ENCODE measurements at places on chromosomes 2 and 18. TPM values are rescaled to one million over a fixed set of nuclear protein-coding genes. Genes with fewer than 3 reads are reported as not detected.

CPLX4 gene
- not detected for total RNA-seq

ZC3H15 gene
- 66.2 TPM for total RNA-seq

COBLL1 gene
- 16.5 TPM for total RNA-seq

KIAA2012 gene
- total RNA-seq = not detected

IL36B gene
- not detected for total RNA-seq
